CD4-positive, alpha-beta memory T cell (primary cell): ENCODE measurements at places on chromosomes 7 and 10.

DNA sequence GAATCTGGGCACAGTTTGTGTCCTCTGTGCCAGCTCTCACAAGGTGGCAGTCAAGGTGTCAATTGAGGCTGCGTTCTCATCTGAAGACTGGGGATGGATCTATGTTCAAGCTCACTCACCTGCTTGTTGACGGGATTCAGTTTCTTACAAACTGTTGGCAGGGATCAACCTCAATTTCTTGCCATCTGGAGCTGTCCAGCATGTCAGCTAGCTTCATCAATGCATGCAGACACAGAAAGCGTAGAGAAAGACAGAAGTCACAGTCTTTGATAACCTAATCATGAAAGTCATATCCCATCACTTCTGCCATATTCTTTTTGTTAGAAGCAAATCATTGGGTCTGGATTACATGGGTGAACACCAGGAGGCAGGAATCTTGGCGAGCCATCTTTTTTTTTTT, 32.0 kb upstream of the WAPL start:
- no peak for DNase-seq

DNA sequence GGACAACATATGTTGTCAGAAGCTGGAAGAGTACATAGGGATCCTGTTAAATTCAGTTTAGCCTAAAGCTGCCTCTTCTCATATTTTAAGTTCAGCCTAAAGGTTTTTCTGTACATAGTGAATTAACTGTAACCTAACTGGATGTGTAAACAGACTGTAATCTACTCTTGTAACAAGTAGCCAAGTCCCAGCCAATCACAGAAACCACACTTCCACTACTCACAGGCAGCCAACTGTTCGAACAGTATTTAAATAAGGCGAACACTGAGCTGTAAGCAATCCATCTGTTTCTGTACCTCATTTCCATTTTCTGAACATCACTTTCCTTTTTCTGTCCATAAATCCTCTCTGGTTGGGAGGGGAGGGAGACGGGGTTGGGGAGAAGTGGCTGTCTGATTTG, 15.0 kb upstream of the STN1 start:
- DNase-seq = no peak

DNA sequence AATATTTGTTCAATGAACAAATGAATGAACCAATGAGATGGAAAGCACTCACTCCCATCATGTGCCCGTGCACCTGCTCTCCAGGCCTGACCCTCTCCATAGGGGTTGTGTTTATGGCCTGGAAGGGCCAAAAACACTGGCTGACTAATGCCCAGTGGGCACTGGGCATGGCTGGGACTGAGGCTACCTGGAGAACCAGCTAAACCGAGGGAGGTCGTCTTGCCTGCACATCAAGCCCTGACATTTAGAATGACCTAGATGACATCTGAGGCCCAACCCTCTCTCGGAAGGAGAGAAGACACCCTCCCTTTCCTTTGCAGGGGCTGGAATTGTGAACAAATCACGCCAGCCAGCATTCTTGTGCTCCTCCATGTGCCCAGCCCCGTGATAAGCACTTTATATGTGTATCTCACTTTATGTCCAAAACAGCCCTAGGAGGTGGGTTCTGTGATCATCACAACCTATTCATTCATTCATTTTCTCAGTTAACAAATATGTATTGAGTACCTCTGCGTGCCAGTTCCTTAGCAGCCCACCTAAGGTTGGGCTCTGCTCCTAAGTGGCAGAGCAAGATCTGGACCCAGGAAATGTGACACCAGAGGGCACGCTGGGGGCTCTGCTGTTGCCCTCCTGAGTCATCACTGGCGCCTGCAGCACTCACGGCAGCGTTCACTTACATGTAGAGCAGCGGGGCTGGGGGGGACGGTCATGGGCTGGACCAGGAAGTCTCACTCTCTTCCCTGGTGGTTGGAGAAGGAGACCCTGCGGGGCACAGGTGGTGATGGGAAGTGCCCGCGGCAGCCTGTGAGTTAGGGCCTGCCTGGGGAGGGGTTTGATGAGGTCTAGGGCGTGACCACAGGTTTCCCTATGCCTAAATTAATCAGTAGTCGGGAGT, 52.0 kb downstream of the TSPAN15 start:
- no peak for DNase-seq

GRCh38 chr7:158325530-158326381, 261.9 kb downstream of the PTPRN2 start:
- DNase-seq = no peak

DNA sequence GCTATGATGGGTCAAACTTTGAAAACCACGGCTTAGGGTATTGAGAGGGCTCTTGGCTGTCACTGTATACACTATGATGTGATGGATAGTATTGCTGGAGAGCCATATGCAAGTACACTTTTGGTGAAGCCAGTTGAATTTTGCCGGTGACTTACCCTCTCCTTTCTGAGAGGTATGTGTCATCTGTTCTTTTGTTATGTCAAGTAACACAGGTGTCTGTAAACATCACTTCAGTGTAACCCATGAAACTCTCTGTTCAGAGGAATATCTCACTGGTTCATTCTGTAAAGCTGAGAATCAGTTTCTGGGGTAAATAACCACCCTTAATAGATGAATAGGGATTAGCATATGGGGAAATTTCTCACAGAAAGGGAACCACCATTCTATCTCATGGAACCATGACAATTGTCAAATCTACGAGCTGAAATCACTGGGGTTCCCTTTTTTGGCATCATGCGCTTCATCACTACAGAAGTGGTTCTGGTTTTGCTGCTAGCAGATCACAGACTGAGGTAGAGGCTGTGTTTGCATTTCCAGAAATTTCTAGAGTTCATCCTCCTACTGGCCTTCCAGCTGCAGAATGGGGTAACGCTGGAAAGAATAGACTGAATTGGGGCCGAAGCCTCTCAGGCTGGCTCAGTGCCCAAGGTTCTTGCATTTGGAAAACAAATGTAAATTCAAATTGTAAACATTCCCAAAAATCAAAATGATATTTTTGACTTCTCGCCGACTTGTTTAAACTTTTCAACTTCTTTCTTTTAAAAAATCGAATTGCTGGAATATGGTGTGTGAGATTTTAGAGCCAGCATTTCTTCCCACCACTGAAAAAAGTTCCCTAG, 83.3 kb upstream of the CREB5 start:
- no peak for DNase-seq

GRCh38 chr7:3518546-3518945, 217.5 kb downstream of the SDK1 start:
- no peak for DNase-seq

DNA sequence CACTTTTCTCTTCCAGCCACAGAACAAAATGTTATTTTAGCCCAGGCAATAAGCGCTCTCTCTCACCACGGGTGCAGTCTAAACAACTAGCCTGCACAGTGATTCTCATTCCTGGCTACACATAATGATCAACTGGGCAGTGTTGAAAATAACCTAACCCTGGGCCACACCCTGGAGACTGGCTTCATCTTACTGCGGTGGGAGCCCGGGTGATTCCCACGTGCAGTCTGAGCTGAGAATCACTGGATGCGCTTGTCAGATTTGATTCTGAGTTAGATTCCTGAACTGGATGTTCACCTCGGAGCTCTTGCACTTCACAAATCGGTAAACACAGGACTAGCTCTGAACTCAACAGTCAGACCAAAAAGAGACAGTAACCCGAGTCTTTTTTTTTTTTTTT, 14.9 kb downstream of the ZC3HAV1 start:
- DNase-seq = no peak

DNA sequence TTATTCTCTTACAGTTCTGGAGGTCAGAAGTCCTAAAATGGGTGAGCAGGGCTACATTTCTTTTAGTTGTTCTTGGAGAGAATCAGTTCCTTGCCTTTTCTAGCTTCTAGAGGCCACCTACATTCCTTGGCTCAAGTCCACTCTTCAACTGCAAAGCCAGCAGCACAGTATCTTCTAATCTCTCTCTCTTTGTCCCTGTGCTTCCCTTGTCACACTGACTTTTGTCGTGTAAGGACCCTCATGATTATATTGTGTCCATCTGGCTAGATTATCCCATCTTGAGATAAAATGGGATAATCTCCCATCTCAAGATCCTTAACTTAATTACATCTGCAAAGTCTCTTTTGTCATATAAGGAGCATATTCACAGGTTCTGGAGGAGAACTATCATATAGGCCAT, 359.0 kb downstream of the ADRA2A start:
- no peak for DNase-seq

DNA sequence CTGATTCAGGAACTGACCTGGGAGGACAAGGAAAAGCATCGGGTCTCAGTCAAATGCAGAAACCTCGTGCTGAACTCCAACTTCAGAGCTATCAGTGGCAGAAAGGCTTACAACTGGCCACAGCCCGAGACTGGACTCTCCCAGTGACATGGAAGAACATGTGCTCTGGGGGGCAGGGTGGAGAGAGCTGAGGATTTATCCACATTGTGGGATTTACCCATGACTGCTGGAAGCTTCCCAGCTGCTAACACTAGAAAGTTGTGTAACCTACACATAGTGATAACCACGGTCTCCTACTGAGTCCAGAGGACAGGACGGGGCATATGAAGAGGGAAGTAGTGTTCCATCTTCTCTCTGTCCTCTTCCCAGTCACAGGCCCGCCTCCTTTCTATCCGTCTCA, 103.4 kb downstream of the ITIH5 start:
- no peak for DNase-seq

DNA sequence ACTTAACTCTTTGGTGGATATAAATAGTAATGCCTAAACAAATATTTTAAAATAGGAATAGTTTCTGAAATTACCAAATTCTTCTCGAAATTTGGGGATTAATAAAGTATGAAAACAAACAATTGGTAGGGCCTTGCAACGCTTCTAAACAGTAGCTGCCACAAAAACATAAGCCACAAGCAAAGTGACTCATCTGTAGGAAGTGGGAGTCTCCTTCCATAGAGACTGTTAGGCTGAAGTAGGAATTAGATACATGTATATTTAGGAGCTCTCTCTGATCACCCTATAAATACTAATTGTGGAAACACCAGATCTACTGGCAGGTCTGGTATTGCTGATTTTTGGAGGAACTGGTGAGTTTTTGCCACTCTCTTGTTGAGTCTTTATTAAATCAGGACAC, 5.7 kb upstream of the LMOD2 start:
- DNase-seq = no peak

GRCh38 chr10:27052656-27053055, 47.6 kb downstream of the ANKRD26 start:
- DNase-seq = no peak

DNA sequence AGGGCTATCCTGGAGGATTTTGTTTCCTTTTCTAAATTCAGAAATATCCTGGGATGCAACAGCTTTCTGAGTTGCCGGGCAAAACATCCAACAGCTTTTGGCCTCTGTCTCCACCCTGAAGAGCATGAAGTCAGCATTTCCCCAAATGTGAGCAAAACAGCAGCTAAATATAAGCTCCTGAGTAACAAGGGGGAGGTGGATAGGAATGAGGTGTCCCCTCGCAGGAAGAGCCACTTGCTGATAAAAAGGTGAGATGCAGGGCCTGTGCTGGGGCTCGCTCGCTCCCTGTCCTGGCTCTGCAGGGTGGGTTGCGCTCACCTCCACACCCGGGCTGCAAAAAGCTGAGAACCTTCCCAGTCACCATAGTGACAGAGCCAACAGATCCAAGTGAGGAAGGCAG, 264.3 kb downstream of the ZEB1 start:
- DNase-seq = no peak

DNA sequence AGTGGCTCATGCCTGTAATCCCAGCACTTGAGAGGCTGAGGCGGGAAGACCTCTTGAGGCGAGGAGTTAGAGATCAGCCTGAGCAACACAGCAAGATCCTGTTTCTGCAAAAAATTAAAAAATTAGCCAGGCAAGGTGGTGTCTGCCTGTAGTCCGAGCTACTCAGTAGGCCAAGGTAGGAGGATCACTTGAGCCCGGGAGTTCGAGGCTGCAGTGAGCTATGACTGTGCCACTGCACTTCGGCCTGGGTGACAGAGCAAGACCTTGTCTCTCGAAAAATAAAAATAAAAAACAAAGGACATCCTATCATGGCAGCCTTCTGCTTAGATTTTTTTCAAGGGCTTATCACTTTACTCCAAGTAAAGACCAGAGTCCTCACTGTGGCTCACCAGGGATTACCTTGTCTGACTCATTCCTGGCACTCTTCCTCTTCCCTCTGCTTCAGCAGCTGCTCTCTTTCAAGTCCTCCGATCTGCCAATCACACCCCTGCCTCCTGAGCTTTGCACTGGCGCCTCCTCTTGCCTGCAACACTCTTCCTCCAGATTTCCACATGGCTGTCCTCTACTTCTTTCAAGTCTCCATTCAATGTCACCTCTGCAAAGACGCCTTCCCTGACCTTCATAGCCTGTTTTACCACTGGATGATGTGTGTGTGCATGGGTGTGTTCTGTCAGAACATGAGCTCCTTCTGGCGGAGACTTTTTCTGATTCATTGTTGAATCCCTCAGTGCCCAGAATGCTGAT, 7.7 kb downstream of the PRTFDC1 start:
- DNase-seq = no peak

DNA sequence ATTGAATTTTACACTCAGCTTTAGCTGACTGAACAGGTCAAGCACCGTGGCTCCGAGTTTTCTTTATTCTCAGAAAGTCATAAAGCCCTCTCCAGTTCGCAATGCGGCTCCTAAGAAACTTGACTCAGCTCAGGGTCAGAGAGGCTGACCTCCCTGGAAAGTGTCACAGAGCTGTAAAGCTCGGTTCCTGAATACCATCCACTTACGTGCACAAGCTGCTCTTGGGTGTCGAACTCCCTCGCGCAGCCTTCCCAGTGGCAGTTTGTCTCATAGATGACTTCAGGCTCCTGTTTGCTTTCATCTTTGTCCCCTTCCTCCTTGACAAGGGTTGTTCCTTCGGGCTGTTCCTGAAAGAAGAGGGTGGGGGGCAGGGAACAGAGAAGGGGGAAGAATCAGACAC, 213.7 kb downstream of the GLI3 start:
- DNase-seq = no peak

DNA sequence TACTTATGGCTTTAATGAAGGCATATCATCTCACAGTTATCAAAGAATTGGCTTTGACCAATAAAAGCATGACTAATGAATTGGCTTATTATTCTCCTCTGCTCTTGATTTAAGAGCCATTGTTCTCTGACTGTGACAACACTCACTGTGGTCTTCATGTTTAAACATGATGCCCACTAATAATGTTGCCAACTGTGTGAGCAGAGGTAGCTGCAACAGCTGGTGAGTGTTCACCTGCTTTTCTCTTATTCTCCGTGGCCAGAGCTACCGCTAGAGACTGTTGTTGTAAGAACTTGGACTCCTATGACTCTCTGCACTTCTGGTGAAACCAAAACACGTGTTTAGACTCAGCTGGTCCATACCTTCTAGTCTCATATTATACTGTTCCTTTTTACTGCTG, 335.9 kb downstream of the XPNPEP1 start:
- DNase-seq = no peak
